Colonic mucosa (tissue), 4 donors: ENCODE measurements at places on chromosomes 11 and 22.

- H3K4me3 ChIP-seq: no peak overlapping the region
- H3K27me3 ChIP-seq: no peaks in the 10 kb centered on the region
- H3K4me1 ChIP-seq: no peaks in the 10 kb centered on the region
Observed at GRCh38 chr11:44434191-44434590, 124.3 kb upstream of the ALX4 start.

DNA sequence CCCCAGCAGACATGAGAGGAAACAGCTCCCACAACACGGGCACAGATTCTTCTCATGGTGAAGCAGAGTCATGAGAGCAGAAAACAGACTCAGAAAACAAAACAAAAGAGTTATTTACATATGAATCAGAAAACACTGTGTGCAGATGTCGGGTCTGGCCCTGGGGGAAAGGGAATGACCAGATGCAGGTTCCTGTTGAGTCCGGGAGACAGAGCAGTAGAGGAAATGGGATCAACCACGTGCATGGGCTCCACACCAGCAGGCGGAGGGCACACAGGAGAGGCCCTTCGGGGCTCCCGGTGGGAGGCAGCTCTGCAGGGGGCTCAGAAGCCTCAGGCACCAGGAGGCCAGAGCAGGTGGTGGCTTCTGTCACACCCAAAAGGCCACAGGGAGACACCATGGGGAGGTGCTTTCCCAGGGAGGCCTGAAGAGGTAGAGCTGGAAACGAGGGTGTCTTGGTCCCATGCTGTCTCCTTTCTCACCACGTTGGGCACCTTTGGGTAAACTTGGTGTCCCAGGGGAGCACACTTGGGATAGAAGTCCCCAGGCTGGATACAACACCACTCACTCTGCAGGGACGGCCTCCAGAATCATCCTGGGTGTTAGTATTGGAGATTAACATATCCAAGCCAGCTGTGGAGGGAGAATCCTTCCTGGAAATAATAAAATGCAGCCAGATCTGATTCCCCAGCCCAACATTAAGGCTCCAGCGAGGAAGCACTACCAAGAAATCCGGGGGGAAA, 764.7 kb downstream of the BRD1 start:
- no peak overlapping the region for H3K27ac ChIP-seq
- no peaks in the 10 kb centered on the region for H3K27me3 ChIP-seq
- H3K4me1 ChIP-seq: no peaks in the 10 kb centered on the region
- DNase-seq: no peak
- no peak overlapping the region for H3K4me3 ChIP-seq

DNA sequence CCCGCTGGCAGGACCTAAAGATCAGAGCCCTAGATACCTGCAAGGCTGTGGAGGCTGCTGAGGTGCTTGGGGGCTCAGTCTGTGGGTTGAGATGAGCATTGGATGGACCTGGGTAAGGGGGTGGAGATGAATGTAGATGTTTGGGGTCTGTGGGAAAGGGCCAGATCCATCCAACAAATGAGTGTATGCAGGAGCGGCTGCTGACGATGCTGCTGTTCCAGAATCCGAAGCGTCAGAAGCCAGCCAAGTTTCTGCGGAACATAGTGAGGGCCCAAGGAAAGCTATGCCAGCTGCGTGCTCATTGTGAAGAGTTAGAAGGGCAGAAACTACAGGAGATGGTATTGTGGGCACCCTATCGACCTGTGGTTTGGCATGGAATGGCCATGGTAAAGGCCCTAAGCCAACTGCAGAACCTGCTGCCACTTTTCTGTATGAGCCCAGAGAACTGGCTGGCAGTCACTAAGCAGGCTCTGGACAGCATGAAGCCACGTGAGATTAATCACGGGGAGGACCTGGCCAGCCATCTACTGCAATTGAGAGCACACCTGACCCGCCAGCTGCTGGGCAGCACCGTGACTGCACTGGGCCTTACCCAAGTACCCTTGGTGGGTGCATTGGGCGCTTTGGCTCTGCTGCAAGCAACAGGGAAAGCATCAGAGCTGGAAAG, 36.6 kb downstream of the RRP8 start:
- H3K27me3 ChIP-seq: no peaks in the 10 kb centered on the region
- no peaks in the 10 kb centered on the region for H3K36me3 ChIP-seq
- no peak for DNase-seq
- no peak overlapping the region for H3K4me3 ChIP-seq

GRCh38 chr11:7572001-7572712, 58.4 kb downstream of the PPFIBP2 start:
- DNase-seq: no peak
- peak overlapping the region; percentile 72 for H3K27ac ChIP-seq
- no peak overlapping the region for H3K4me3 ChIP-seq
- no peaks in the 10 kb centered on the region for H3K27me3 ChIP-seq

DNA sequence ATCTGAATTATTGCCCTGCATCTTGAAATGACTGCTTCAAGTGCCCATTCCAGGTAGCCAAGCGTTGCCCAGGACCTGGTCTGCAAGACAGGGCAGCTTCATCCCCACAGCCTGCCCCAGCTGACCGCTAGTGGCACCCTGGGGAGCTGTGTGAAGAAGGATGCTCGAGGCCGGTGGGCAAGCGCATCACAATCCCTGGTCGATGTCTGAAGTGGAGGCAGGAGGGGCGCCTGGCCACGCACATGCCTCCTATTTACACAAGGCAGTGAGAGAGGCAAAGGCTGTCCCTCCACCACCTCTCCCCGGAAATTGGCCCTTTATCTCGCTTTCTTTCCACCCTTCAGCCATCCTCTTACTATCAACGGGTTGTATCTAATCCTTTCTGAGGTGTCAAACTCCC, 28.1 kb upstream of the PHF21A start:
- H3K4me3 ChIP-seq: no peak overlapping the region
- H3K36me3 ChIP-seq: no peaks in the 10 kb centered on the region
- DNase-seq: no peak
- H3K27me3 ChIP-seq: no peaks in the 10 kb centered on the region
- no peak overlapping the region for H3K27ac ChIP-seq

GRCh38 chr11:29282088-29282487, 734.7 kb downstream of the KCNA4 start:
- no peaks in the 10 kb centered on the region for H3K36me3 ChIP-seq
- no peak overlapping the region for H3K4me3 ChIP-seq
- no peaks in the 10 kb centered on the region for H3K27me3 ChIP-seq

DNA sequence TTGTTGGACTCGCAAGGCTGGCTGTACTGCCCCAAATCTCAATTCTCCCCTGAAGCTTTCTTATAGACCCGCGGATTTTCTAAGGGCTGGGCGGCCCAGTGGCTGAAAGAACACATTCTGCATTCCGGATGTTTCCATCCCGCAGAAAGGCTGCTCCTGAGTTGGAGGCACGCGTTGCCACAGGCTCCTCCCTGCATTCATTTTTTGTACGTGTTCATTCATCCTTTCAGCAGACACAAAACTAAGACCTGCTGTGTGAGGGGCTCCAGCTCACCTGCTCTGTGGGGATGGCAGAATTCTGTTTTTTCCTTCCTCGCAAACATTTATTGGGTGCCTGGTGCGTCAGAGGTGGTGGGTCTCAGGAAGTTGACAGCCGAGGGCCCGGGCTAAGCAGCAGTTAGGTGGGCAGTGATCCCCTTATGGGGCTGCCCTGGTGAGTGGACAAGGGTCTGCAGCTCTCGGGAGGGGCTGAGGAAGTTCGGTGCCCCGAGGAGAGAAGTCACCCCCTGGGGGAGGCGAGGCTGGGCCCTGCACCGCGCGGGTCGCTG, 23.7 kb downstream of the SHANK3 start:
- no peak overlapping the region for H3K4me3 ChIP-seq
- H3K27me3 ChIP-seq: no peaks in the 10 kb centered on the region
- H3K4me1 ChIP-seq: no peaks in the 10 kb centered on the region
- no peak overlapping the region for H3K27ac ChIP-seq
- DNase-seq: no peak

DNA sequence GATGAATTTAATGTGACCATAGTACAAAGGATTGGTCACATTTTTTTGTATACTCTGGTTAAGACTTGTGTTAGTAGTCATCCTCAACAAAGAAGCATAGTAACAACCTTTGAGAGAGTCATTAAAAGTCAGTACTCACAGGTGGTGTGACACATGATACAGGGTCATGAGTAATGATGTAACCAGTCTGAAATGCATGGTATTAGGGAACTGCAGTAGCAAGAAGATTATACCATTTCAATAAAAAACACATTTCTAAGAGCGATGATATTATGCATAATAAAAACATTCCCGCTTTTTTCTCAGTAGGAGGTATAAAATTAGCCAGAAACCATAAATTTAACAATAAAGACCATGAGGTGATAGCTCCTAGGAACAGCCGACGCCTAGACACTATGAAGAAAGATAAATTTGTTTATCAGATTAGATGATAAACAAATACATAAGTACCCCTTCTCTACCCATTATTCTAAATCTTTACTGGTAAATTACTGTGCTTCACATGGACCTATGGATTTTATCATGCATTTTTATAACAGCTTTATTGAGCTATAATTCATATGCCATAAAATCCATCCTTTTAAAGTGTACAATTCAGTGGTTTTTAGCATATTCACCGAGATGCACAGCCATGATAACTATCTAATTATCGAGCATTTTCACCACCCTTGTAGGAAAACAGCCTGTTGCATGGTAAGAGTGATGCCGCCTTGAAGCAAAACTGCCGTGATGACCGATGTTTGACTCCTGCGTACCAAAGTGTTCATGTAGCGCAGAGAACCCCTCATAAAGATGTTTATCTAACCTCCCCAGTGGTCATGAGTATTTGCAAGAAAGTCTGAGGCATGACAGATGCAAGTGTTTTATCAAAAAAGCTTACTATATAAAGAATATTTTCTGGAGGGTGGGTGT, 41.8 kb downstream of the TMPRSS5 start:
- H3K36me3 ChIP-seq: no peaks in the 10 kb centered on the region
- H3K27ac ChIP-seq: peak overlapping the region; percentile 42
- no peak for DNase-seq
- no peaks in the 10 kb centered on the region for H3K27me3 ChIP-seq
- H3K4me1 ChIP-seq: peaks cover 5% of the 10 kb centered on the region
- H3K4me3 ChIP-seq: no peak overlapping the region

- H3K27ac ChIP-seq: no peak overlapping the region
- DNase-seq: no peak
- H3K36me3 ChIP-seq: no peaks in the 10 kb centered on the region
- no peaks in the 10 kb centered on the region for H3K4me1 ChIP-seq
Observed at GRCh38 chr11:2559527-2560311, 114.9 kb downstream of the KCNQ1 start.

DNA sequence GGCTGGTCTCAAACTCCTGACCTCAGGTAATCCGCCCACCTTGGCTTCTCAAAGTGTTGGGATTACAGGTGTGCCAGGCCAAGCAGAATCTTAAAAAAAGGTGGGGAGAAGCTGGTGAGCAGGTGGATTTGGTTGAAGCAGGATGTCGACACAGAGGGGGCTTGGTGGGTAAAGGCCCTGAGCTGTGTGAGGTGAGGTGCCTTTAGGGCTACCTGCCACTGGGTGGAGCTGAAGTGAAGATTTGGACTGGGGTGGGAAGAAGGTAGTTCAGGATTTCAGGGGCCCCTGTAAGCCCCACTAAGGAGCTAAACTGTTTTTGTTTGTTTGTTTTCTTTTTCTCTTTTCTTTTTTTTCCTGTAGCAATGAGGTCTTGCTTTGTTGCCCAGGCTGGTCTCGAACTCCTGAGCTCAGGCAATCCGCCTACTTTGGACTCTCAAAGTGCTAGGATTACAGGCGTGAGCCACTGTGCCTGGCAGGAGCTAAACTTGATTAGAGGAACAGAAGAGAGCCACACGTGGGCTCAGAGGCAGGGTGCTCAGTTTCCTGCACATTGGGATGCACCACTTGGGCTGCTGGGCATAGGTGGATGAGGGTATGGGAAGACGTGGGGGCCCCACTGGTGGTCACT, 6.0 kb downstream of the P2RX6 start:
- H3K4me1 ChIP-seq: no peaks in the 10 kb centered on the region
- no peak overlapping the region for H3K4me3 ChIP-seq
- no peaks in the 10 kb centered on the region for H3K27me3 ChIP-seq

DNA sequence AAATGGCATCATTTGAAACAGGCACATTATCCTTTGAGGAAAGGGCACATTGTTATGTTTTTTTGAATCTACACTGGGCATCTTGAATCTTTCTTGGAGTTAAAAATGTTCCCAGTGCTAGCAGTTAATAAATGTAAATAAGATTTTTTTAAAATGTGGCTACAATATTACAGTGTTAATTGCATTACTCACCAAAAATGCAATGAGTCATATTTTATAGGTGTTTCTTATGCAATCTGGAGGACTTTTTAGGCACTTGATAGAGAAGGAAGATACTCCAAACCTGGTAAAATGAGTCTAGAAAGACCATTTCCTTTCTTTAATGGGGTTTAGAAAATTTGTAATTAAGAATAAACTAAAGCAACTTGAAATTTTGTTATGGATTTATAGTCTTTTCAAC, 238.0 kb downstream of the METTL15 start:
- DNase-seq: no peak
- H3K4me1 ChIP-seq: no peaks in the 10 kb centered on the region
- no peak overlapping the region for H3K27ac ChIP-seq
- H3K36me3 ChIP-seq: no peaks in the 10 kb centered on the region

DNA sequence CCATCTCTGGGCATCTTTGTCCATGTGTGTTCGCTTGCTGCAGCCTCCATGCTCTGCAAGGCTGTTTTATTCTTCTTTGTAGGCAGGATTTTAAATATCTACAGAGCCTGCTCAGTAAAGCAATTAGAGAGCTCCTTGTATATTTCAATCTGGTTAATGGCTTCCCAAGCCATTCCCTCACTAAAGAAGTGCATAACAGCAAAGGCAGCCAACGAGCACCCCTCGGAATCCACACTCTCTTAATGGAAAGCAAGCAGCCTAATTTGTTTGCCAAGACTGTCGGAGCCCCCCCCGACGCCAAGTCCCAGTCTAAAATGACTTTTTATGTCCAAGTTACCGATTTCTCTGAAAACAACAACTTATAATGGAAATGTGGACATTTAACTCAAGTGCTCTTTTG, 123.6 kb downstream of the ARL14EP start:
- no peak overlapping the region for H3K27ac ChIP-seq
- H3K4me1 ChIP-seq: no peaks in the 10 kb centered on the region

DNA sequence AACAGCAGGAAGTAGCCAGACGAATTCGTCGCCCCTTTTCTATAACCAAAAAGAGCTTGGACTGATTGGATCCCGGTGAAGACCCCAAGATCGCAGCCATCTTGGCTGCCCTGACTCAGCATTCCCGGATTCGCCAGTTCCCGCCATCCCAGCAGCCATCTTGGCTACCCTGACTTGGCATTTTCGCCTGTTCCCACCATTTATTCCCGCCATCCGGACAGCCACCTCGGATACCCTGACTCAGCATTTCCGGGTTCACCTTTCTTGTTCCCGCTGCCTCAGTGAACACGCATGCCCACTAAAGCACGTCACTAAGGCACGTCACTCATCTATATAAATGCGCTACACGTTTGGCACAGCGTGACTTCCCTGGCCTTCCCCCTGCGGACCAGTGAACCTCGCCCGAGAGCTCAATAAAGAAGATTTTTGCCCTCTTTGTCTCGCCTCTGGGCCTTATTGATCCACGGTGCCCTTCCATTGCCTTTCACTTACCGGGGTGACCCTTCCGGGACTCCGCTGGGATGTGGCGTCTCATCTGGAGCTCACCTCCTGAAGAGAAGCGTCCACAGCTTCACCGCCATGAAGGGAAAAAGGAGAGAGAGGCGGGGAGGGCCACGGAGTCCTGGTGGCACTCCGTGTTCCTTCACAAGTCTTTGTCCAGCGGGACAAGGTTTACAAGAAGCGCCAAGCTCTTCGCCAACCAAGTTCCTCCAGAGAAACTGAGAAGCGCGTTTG, 4.0 kb upstream of the OR56A3 start:
- H3K4me3 ChIP-seq: no peak overlapping the region
- H3K36me3 ChIP-seq: no peaks in the 10 kb centered on the region
- no peak overlapping the region for H3K27ac ChIP-seq
- no peak for DNase-seq
- H3K27me3 ChIP-seq: no peaks in the 10 kb centered on the region
